PC-9 (cell line): ENCODE measurements at places on chromosomes 5 and 9.

DNA sequence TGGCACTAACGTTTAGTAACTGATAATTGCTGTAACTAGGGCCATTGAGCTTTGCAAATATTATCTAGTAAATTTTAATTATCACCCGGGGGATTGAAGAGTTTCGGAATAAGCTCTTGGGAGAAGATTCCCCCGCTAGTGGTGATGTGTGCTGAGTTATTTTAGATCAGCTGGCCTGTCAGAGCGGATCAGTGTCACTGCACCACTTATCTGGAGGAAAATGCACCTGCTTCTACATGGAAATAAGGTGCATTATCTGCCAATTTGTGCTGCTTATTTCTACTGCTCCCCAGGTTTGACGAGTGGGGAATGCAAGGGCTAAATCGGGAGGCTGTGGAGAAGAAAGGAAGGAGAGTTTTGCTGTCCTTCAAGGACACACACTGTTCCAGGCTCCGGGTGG is 518.6 kb downstream of the TLE4 start:
- DNase-seq = no peak

- DNase-seq = no peak
Observed at GRCh38 chr9:89000371-89000781, 9.1 kb downstream of the S1PR3 start.

DNA sequence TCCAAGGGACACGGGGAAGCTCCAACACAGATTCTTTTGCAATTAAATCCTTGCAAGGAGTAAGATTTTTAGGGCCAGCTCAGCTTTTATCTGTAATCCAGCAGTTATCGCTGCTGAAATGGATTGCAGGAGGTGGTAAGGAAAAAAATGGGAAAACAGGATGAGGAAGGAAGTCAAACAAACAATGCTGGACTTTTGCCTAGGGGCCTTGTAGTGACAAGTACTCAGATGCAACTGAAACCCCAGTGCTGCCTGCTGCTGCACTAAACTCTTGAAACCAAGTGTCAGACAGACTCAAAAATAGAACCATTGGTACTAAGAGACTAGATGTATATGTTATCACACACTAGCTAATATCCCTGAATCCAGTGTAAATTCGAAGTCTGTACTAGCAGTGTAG is 309.2 kb downstream of the CTNND2 start:
- no peak for DNase-seq

DNA sequence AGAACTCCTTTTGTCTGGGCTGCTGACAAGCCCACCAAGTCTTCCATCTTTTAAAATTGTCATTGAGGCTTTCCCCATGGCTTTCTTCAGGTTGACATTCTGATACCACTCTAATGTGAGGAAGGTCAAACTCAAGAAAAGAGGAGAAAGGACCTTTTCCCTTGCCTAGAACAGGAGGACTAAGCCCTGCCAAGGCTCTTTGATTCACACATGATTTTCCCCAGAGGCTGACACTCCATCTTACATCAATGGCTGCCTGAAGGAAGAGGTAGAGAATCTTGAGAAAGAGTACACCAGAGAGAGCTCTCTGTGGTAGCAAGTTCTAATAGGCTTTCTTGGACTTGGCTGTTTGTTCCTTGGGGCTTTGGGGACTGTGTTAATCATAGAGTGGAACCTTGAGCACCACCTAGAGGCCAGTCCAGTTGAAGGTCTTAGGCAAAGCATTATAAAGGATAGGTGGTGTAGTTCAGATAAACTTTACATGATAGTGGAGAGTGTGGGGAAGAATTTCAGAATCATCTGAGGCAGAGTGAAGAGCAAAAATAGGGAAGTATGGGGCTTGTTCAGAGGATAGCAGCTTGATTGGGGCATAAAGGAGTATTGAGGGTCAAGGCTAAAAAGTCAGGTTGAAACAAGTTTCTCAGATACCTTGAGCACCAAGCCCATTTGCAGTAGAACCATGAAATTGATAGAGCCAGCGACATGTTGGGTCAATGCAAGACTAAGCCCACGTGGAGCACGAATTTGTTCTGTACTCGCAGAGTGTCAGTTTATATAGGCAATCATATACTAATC is 36.7 kb downstream of the NDFIP1 start:
- peak; percentile 37 for DNase-seq

DNA sequence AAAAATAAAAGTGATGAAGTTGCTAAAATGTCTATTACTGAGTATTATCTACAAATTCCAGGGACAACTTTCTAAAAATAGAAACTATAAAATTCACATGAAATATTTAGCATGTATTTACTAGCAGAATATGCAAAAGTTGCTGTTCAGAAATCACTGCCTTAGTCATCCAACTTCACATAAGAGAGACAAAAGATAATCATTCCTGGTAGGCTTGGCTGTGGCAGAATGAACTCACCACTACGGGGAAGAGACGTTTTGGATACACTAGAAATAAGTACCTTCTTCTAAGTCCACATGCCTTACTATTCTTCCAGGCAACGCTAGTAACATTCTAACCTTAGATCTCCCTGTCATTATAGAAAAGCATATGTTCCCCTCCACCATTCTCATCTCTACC is 272.2 kb downstream of the BNC2 start:
- DNase-seq = no peak

GRCh38 chr9:136237486-136238341 is 7.9 kb downstream of the QSOX2 start:
- no peak for DNase-seq

DNA sequence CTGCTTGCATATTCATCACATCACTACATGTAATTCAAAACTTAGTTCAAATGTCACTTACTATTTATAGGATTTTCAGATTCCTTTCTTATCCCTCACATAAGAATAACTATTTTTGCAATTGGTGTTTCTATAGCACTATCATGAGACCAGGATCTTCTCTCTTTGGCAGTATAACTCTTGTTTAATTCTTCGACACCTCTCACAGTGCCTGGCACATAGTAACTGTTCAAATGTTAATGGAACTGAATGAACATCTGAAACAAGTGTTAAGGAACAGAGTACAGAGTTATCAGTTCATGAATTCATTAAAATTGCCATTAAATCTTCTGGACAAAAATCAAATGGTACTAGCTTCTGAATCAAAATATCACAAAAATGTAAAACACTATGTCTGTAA is 40.0 kb downstream of the FBXL17 start:
- DNase-seq = no peak

DNA sequence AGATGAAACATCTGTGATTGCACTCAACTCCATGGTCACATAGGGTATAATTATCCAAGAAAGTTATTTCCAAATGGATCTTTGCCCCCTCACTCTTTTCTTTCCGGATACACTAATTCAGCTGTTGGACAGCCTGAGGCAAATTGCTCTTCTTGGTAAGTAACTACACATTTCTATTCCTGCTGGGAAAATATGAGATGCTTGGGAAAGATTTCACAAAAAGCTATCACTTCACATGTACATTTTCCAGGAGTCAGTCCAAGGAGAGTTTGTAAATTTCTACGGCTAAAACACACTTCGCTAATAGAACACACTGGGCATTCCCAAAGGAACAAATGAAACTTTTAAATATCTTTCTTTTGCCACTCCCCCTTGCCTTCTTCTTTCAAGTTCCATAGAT is 123.0 kb upstream of the GRIA1 start:
- DNase-seq = no peak

GRCh38 chr9:114981063-114981462 is 50.7 kb upstream of the TNFSF8 start:
- peak; percentile 82 for DNase-seq

DNA sequence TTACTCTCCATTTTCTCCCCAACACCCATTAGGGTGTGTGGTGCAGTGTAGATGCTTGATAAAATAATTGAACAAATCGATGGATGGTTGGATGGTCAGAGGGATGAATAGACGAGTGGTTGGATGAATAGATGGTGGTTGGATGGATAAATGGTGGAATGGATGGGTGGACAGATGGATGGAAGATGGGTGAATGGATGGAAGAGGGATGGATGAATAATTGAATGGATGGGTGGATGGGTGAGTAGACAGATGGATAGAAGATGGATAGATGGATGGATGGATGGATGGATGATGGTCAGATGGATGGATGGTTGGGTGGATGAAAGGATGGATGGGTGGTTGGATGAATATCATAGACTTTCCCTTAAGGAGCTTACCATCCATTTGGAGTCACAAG is 95.0 kb upstream of the BOD1 start:
- no peak for DNase-seq

GRCh38 chr9:108105885-108106284 is 616.3 kb upstream of the KLF4 start:
- DNase-seq = no peak

DNA sequence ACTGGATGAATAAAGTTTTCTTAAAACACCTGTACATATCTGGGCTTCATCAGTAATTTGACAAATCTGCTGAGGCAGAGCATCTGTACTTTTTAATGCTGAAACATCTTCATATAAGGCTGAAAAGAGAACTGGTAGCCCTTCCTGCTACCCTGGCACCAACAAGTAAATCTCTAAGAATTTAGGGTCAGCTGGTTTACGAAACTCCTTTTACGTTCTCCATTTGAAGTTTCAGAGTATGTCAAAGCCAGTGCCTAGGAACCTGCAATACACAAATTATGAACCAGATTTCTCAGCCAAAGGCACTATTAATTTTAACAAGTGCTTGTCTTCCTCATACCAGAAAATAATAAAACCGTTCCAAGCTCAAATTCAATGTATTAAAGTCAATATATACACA is 3.8 kb downstream of the ZFAND5 start:
- DNase-seq = no peak

- no peak for DNase-seq
Observed at GRCh38 chr5:91212714-91213092, 170.4 kb downstream of the ARRDC3 start.

GRCh38 chr9:86126998-86127972 is 27.9 kb upstream of the GOLM1 start:
- peak; percentile 97 for DNase-seq

- DNase-seq = no peak
Observed at GRCh38 chr5:67106626-67107342, 89.8 kb downstream of the CD180 start.

- no peak for DNase-seq
Observed at GRCh38 chr9:129323999-129324553, 146.0 kb upstream of the IER5L start.

- DNase-seq = no peak
Observed at GRCh38 chr9:92612292-92612691, 57.6 kb downstream of the IPPK start.

DNA sequence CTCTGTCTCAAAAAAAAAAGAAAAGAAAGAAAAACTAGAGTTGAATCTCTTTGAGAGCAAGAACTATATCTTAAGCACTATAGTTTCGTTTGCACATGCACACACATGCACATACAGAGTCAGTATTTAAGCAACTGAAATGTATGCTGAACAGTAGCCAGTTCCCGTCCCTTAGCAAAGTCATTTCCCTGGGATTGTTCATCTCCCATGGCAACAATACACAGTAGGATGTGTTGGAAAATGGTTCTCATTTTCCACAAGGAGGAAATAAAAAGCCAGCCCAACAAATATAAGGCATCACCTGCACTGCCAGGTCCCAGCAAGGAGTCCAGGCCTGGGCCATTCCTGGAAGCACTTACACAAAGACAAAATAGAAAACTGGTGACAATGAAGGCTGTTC is 4.2 kb upstream of the ZNF346 start:
- no peak for DNase-seq

- DNase-seq = no peak
Observed at GRCh38 chr5:154829181-154829588, 21.2 kb downstream of the FAXDC2 start.

- DNase-seq = no peak
Observed at GRCh38 chr5:165173651-165174050, 1668.2 kb downstream of the MAT2B start.

GRCh38 chr9:128927731-128928411 is 7.1 kb downstream of the PHYHD1 start:
- DNase-seq = no peak

DNA sequence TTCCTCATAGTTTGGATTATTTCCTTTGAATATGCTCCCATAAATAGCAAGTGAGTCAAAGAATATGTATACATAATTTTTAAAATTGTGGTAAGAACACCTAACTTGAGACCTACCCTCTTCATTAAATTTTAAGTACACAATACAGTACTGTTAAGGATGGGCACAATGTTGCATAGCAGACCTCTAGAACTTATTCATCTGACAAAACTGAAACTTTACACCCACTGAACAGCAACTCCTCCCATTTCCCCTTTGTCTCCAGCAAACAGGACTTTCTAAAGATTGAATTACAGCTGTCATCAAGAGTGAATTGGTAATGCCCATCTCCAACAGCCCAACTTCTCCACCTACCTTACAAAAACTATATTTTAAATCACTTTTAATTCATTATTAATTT is 388.9 kb downstream of the HTR1A start:
- no peak for DNase-seq

GRCh38 chr9:69965416-69966145 is 78.1 kb upstream of the MAMDC2 start:
- no peak for DNase-seq

DNA sequence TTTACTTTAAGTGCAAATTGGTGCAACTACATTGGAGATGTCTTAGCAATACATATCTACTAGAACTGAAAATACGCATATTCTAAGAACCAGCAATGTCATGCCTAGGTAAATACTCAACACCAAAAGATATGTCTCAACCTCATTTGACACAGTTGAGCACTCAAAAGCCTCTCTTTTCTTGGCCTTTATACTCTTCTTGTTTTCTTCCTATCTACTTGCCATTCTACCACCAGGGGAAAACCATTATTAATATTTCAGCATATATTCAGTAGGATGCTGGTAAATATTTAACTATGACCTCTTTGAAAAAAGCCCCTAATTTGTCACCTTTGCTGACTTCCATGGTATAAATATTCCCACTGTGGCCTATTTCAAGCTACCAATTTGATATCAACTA is 443.8 kb downstream of the LRRC70 start:
- DNase-seq = no peak

DNA sequence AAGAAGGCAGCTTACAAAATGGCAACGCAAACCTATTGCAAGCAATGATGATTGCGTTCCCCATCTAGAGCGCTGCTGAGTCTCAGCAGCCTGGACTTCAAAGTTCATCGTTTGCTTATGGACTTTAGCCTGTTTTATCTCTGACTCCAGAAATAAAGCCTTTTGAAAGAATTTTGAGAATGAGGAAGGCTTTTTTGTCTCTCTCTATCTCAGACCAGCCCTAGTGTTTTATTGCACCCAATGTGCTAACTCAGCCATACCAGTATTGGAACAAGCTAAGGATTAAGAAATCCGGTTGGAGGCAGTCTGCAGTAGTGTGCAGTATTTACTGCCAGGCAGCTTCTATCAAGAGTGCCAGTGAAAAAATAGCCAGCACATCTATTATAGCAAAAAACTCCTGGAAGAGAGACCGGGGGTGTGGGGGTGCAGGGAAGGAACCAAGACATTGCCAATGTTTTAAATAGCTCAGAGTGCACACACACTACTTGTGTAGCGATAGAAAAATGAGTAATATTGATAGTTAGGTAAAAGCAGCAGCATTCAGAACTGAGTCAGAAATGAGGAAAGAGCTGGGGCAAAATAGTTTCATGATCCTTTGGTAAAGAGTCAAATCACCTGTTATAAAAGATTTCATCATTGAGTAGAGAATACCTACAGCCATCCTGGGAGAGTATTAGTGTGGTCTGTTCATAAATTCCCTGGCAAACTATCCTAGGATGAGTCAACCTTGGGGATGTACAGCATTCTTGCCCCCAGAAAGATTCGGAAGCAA is 219.0 kb downstream of the ZNF608 start:
- DNase-seq = no peak
